Central memory CD8-positive, alpha-beta T cell (primary cell): ENCODE measurements at places on chromosomes 11 and 22.

DNA sequence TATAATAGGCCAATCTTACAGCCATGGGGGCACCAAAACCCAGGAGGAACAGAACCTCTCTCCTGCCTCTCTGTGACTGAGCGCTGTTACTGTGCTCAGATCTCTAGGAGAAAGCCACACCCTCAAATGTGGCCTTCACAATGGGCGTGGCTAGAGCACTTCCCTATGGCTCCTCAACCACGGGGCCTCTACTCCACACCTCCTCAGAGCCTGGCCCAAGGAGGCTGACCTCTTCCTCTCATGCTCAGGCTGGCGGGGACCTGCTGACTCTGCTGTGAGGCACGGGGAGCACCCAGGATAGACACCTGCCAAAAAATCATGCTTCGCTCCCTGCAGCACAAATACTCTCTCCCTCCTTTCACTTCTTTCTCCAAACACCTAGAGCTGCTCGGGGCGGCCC is 41.0 kb downstream of the C11orf58 start:
- DNase-seq, result no peak

GRCh38 chr22:35076630-35077029 is 10.7 kb downstream of the ISX start:
- DNase-seq, result no peak

GRCh38 chr11:64196626-64197025 is 9.9 kb upstream of the FERMT3 start:
- DNase-seq, result no peak

DNA sequence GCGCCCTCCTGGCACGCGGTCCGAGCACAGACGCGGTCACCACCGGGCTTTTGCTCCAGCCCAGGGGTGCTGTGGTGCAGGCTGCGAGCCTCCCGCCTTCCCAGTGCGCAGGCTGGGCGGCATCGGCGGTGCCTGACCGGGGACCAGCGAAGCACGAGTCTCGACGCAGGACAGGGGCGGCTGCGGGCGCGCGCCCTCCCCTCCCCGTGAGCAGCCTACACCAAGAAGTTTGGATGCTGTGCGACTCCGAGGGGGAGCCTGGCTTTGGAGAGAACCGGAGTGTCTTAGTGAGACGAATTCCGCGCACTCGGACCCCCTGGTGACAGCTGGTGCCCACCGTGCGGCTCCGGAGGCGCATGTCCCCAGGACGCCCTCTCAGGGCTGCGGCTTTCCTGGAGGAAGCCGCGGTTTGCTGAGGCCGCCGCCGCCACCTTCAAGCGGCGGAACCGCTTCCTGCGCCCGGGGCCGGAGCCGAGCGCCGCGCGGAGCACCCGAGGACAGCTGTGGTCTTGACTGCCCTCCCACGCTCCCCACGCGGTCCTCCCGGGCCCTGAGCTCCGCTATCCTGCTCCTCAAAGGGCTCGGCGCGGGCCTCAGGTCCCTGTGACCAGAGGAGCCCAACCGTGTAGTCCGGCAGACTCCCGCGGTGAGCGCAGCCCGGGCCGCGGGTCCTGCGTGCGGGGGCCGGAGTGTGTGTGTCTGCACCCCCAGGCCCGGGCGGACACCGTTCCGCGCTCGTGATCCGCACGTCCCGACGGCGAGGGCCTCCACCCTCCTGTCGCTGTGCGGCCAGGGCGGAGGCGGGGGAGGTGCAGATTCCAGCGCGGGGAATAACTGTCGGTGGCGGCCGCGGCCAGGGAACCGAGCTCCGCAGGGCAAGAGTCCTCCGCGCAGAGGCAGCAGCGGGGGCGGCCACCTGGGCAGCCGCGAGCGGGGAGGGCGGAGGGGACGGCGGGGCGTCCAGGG is 1.7 kb downstream of the FGF3 start:
- DNase-seq, result no peak

DNA sequence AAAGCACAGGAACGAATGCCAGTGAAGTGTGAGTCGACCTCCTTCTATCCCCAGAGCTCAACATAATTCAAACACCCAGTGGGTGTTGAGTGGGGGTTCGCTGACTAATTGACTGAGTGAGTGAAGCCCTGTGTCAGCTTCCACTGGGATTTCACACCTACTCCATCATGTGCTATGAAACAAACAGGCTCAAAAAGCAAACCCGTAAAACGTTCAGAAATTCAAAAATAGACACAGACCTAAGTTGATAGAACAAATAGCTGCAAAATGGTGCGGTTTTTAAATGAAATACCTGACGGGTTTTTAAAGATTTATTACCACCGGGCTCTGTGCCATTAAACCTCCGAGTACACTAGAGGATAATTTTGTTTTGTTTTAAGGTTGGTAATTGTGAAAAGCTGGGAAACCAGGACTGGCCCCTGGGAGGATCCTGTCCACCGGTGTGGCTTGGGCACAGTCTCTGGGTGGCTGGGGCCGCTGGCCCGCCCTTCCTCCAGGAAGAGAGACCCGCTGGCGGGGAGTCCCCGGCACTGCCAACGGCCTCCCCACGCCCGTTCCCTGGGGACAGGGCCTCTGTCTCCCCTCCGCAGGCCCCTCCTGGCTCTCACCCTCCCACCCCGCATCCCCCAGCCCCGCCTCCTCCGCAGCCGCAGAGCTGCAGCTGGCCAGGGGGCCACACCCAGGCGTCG is 13.6 kb downstream of the KCNJ5 start:
- no peak for DNase-seq

GRCh38 chr11:96459751-96460150 is 69.9 kb downstream of the JRKL start:
- DNase-seq, result no peak

GRCh38 chr11:29183301-29183700 is 833.5 kb downstream of the KCNA4 start:
- DNase-seq, result no peak

DNA sequence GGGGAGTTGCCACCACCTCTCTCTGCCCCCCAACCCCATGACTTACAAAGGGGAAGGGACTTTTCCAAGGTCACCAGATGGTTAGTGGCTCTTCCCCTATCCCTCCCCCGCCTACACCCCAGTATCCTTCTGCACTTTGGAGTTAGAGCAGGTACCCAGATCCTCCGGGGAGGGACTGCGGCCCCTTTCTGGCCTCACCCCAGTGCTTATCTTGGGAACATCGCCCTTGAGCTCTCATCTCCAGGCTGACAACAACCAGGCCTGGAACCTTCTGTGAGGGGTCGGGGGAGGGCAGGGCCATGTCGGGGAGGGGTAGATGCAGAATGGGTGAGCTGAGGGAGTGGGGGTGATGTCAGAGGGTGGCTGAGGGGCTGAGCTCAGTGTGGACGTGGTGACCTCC is 7.5 kb upstream of the NAALADL1 start:
- DNase-seq, result no peak

DNA sequence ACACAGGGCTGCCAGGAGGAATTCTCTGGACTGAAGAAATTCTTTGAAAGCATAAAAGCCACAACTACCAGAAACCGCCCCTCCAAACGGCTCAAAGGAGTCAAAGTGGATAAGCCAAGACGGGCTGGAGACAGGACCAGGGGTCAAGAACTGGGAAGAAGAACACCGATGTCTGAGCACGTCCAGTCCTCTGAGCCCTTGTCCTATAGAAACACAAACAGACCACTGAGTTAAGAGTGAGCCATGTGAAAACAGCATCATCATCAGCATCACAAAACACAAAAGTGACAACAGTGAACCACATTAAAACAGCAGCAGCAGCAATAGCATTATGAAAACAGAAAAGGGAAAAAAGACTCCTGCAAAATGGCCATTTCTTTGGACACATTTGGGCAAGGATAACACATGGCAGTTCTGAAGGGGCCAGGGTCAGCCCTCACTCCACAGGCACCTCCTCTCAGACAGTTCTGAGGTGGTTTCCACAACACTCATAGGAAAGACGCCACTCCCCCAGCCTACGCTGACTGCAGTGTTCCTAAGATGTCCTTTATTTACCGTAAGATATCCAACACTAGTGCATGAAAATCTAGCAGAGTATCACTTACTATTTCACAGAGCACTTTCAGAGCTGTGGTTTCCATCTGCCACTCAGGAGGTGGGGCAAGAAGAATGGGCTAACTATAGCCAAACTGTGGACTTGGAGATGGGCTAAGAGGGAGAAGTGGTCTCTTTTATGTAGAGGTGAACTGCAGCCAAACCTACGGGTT is 28.6 kb upstream of the YPEL1 start:
- no peak for DNase-seq

- no peak for DNase-seq
These were observed 15.6 kb downstream of the ARFGAP3 start for GRCh38 chr22:42841444-42841843.

DNA sequence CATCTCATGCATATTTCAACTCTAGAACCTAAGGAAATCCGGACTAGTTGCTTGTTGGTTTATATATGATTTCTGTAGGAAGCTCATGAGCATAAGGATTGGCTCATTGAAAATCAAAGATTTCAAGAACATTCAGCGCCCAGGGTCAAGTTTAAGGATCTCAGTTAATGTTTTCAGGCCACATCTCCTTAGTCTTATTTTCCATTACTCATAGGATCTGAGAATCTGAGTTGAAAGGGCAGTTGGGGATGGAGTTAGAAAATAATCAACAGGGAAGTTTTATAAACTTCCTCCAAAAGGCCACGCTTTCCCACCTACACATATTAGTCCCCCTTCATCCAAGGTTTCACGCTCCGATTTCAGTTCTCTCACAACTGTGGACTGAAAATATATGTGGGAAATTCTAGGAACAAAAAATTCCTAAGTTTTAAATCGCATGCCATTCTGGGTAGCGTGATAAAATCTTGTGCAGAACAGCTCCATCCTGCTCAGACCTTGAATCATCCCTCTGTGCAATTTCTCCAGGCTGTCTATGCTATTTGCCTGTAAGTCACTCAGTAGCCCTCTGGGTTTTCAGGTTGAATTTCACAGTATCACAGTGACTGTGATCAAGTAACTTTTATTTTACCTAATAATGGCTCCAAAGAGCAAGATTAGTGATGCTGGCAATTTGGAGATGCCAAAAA is 160.2 kb downstream of the KIRREL3 start:
- DNase-seq, result no peak

- DNase-seq, result no peak
These were observed 123.9 kb downstream of the ST3GAL4 start for GRCh38 chr11:126479178-126479930.

DNA sequence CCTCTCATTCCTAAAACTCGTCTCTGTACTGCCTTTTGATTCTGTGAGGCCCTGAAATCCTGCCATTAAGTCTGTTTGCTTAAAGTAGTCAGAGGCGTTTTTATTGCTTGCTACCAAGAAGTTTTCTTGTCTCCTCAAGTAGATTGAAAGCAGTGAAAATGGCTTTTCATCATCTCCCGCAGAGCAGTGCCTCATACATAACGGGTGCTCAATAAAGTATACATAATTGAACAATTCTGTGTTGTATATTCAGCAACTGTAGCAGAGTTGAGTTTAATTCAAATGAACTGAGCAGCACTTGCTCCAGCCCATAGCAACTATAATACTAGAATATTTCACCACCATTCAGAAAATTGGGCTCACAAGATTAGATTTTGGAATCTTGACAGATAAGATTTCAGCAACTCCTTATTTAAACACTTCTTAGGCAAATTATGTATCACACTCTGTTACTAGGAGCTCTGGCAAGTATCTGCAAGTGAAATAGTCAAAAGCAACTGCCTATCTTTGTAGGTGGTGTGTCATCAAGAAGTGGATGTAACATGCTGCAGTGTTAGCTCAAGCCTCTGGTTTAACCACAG is 20.0 kb downstream of the FIBIN start:
- DNase-seq, result no peak

- no peak for DNase-seq
These were observed 68.9 kb upstream of the POU2AF2 start for GRCh38 chr11:111176603-111177002.
